ENCODE measurements at places on chromosomes 1 and 21.
A peak's percentile ranks its signal among the peaks of the same experiment; 100 is the strongest.

GRCh38 chr1:179080866-179081686 is 794 bp upstream of the TOR3A start:
- ATAC-seq: peak; percentile 32

GRCh38 chr1:89262643-89263042 is 10.0 kb downstream of the GBP5 start:
- ATAC-seq: no peak

DNA sequence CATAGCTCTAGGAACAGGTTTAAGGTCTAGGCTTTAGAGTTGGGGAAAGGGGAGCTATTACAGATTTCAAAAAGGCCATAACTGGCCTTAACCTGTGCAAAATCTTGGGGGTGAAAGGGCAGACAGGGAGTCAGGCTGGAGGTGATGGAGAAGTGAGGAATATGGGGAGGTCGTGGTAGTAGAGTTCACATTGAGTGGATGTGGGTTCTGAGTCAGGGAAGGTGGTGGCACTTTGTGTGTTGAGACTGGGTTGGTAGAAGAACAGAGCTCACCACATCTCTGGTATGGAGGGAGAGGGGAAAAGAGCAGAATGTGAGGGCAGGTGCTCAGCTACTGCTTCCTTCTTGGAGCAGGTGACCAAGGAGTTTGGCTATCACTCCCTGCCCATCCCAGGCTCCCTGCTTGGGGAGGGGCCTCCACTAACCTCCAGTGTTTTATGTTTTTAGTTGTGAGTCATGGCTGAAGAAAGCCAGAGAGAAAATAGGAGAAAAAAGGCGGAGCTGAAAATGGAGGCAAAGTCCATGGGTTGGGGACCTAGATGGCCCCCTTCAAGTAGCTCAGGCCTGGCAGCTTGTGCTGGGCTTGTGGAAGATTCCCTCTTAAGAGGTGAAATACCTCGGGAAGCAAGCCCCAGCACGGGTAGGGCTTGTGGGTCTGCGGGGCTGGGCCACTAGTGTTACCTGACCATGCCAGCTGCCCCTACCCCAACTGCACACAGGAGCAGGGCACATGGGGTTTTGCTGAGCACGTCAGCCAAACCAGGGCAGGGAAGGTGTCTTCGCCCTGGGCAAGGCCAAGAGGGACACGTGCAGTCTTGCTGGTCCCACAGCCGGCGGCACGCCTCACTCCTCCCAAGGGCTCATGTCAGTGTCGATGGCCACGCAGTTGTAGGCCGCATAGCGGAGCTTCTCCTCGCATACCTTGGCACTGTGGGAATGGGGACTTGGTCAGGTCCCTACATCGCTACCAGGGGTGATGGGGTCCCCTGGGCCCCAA is 8.2 kb downstream of the HECTD3 start:
- no peak for ATAC-seq

- no peak for ATAC-seq
Observed at GRCh38 chr1:110424699-110425611, 17.5 kb upstream of the LAMTOR5 start.

DNA sequence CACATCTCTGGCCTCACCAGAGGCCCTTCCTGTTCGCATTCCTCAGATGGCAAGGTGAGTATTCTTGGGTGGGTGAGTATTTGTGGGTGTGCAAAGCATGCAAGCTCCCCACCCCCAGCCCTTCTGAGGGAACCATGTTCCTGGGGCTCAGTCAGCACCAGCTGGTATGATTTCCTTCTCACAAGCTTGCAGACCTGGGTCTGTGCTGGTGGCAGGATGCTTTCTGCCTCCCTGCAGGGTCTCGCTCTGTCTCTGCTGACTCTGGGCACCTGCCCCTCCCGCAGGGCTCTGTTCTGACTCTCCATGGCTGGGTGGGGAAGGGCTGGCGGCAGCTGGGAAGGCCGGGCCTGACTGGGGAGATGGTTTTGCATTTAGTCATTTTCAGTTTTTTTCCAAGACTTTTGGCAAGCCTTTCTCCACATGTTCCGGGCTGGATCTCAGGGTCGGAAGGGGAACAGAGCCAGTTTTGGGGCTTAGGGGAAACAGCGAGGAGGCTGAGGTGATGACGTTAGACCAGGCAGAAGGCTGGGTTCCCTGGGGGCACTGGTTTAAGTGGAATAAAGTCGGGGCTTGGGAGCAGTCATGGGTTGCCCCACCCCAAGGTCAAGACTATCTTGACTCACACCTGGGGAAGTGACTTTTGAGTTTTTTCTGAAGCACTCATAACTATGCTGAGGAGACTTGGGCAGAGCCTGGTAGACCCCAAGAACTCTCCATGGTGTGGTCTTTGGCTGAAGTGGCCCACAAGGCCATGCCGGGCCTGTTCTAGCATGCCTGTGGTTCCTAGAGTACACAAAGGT is 6.2 kb downstream of the RASSF5 start:
- no peak for ATAC-seq

DNA sequence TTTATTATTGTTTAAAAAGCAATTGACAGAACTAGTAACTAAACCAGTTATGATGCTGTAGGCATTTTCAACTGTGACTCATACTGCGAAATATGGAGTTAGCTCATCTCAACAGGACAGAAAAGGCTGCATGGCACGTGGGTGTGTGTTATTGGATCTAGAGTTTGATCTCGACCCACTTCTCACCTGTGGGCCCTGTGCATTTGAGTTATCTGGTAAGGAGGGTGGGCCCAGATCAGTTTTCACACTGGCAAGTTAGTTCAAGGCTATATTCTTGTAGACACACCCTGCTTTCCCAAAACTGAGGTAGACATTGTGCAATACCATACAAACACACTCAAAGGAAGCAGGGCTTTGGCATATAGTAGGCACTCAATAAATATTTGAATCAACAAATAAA is 71.3 kb upstream of the PRDX6 start:
- peak; percentile 23 for ATAC-seq

- no peak for ATAC-seq
Observed at GRCh38 chr1:115677565-115677964, 35.8 kb downstream of the VANGL1 start.

- ATAC-seq: peak; percentile 82
Observed at GRCh38 chr1:9910076-9910422, at the start of gene CTNNBIP1. CTNNBIP1 (minus strand) TSS chr1:9910269; CDS start chr1:9872064, 38,205 bp downstream.

- ATAC-seq: no peak
Observed at GRCh38 chr1:165666152-165666825, 32.1 kb downstream of the ALDH9A1 start.

- ATAC-seq: no peak
Observed at GRCh38 chr1:70836456-70836855, 211.2 kb downstream of the PTGER3 start.

Data from activated T-helper 17 cell treated with anti-CD3 and anti-CD28 coated beads, Interleukin-2, amount 50 U/mL, for 72 hours (primary cell).